Stimulated activated CD4-positive, alpha-beta T cell treated with anti-CD3 and anti-CD28 coated beads, Interleukin-1b, Interleukin-23, amount 100 ng/mL, for 48 hours (primary cell): ENCODE measurements at places on chromosomes 13 and 19.

GRCh38 chr19:1470305-1471009, 8.6 kb downstream of the C19orf25 start:
- peak; percentile 59 for DNase-seq

GRCh38 chr19:36409841-36410240, 8.6 kb downstream of the ZFP82 start:
- no peak for DNase-seq

DNA sequence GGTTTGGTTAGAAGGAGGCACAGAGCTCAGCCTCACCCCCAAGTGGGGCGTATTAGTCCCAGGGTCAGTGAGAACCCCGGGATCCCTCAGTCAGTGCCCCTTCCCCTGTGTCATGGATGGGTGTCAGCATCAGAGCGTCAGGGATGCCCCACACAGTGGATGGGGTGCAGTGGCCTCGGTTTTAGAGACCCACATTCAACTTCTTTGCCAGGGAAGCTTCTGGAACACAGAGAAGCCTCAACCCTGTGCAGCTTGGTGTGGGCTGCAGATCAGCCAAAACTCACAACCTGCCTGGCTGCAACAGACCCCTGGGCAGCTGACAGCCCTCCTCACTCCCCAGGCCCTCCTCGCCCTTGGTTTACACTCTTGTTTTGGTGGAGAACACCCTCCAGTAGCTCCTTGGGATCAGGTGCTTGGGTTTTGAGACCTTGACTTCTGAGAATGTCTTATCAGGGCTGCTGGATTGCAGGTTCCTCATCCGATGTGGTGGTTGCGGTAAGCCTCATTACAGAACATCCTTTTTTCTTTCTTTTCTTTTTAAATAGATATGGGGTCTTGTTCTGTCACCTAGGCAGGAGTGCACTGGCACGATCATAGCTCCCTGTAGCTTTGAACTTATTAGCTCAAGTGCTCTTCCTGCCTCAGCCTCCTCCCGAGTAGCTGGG, 11.0 kb downstream of the ZNF333 start:
- no peak for DNase-seq

DNA sequence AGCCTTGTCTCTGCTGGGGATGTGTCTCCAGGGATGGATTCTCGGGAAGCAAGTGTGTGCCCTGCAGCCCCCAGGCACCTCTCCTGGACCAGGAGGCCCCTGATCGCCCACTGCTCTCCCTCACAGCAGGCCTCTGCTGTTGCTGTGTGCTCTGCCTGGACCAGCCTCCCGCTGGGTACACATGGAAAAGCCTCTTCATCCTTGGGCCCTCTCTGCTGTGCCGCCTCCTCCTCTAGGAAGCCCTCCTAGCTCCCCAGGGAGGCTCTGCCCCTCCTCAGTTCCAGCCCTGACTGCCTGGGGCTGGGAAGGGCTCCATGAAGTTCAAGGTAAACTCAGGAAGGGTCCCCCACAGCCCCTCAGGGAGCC, 12.0 kb downstream of the NDUFA11 start:
- DNase-seq, result no peak

DNA sequence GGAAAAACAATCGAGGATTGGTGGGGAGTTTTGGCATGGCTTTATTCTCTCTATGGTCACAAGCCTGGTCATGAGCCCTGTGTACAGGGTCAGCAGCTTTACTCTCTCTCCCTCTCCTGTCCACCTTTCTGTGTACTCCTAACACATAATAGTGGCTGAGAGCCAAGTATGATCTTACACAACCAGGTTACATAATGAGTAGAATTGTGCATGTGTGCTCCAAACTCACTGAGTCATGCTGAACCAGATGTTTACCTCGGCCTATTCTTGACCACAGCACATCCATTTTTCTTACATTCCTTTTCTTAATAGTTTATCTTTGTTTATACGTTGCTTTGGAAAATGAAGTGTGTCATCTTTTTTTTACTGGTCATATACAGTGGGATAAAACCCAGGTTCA, 53.1 kb downstream of the ZNF254 start:
- DNase-seq, result no peak
